ENCODE measurements at places on chromosomes 12 and 14.

DNA sequence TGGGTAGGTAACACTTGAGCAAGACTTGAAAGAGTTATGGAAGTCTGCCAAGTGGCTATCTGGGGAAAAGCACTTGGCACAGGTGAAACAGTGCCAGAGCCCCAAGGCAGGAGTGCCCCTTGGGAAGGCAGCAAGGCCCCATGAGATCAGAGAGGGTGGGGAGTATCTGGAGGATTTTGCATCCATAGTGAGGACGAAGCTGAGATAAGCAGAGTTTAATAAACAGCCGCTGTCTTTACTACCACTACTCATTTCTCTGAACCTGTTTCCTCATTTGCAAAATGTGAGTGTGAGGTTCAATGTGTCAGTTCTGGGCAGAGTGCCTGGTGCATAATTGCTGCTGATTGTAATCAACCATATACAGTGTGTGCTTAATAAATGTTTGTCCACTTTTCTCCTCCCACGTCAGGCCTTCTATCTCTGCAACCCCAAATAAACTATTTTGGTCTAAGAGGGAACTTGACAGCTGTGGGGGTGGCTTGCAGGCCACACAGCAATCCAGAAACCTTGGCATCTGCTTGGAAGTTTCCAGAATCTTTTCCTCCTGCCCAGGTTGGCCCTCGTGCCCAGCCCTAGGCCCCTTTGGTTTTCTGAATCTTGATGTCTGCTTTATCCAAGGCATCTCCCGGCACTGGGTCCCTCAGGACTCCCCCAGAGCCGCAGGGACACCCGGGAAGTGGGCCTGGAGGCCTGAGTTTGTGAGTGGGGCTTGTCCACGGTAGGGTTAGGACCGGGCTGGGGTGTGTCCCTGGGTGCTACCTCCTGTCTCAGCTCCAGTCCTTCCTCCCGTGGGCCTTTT is 4.5 kb downstream of the ABCB9 start:
- peaks cover 7% of the 10 kb centered on the region for H3K36me3 ChIP-seq
- H3K27ac ChIP-seq = no peak overlapping the region
- H3K4me3 ChIP-seq = no peak overlapping the region
- H3K4me1 ChIP-seq = peaks cover 17% of the 10 kb centered on the region

- H3K4me1 ChIP-seq = no peaks in the 10 kb centered on the region
- no peak for DNase-seq
- no peaks in the 10 kb centered on the region for H3K27me3 ChIP-seq
- no peaks in the 10 kb centered on the region for H3K36me3 ChIP-seq
Measured at GRCh38 chr12:21695986-21696385, 38.3 kb upstream of the LDHB start.

- peak; percentile 84 for DNase-seq
- no peak overlapping the region for H3K4me3 ChIP-seq
- no peaks in the 10 kb centered on the region for H3K36me3 ChIP-seq
- peaks cover 43% of the 10 kb centered on the region for H3K4me1 ChIP-seq
- peak overlapping the region; percentile 87 for H3K27ac ChIP-seq
Measured at GRCh38 chr12:104219908-104220404, 4.4 kb downstream of the TXNRD1 start.

DNA sequence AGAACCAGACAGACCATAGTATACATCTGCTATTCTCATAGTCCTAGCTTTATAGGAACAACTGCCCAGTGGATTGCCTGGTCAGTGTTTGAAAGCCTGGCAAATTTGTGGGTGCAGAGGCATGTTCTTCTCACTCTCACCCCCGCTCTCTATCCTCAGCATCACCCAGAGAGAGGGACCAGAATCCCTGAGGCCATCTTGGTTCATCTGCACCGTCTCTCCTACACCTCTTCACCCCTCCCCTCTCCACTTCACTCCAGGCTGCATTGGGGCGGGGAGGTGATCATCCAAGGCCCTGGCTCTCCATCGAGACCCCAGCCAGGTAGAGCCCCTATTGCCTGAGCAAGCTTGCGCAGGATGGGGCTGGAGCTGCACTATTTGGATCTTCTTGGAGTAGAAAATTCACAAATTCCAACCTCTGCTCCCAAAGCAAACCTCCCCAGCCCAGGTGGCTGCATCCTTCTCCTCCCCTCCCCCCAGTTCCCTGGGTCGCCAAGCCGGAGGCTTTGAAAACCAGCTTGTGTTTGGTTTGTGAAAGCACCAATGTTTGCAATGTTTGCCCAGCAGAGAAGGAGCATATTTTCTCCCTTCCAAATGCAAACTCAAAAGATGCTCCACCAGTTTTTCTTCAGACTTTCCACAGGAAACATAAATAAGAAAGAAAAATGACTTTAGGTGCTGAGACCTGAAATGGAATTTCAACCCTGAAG is 18.6 kb upstream of the COL2A1 start:
- no peaks in the 10 kb centered on the region for H3K36me3 ChIP-seq
- H3K27ac ChIP-seq = no peak overlapping the region
- H3K27me3 ChIP-seq = no peaks in the 10 kb centered on the region

DNA sequence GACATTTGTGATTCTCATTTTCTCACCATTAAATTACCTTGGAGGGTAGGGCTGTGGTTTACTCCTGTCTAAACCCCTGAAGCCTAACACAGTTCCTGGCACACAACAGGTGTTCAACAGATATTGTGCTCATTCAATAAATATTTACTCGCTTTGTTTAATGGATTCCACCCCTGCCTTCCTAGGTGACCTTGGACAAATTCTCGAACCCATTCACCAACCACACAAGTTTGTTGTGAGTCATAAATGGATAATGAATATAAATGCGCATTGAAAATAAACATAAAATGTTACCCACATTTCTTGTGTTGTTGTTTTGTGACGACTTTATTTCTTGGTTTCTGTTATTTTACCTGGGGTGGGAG is 362 bp upstream of the TSFM start:
- peaks cover 15% of the 10 kb centered on the region for H3K4me1 ChIP-seq
- H3K4me3 ChIP-seq = no peak overlapping the region
- H3K27ac ChIP-seq = peak overlapping the region; percentile 43
- no peak for DNase-seq
- no peaks in the 10 kb centered on the region for H3K36me3 ChIP-seq

Data from adrenal gland (tissue), 19 donors.